ENCODE measurements at places on chromosomes 12 and 14.

GRCh38 chr14:75280831-75281653, 2.4 kb downstream of the FOS start:
- no peak for DNase-seq

DNA sequence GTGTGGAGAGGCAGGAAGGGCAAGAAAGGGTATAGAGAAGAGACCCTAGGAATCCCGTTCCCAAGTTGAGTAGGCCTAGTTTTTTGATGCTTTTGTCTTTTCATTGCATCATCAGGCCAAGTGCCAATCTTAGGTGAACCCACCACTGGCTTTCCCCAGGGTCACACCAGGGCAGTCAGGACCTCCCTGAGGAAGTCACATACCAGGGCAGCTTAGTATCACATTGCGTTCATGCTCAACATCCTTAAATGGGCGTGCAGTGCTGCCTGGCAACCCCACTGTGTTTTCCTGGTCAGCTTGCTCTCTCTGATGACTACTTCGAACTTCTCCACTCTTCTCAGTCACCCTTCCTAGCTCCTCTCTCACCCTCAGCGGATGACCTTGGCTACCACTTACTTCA, 9.0 kb downstream of the ASIC1 start:
- no peak for DNase-seq

DNA sequence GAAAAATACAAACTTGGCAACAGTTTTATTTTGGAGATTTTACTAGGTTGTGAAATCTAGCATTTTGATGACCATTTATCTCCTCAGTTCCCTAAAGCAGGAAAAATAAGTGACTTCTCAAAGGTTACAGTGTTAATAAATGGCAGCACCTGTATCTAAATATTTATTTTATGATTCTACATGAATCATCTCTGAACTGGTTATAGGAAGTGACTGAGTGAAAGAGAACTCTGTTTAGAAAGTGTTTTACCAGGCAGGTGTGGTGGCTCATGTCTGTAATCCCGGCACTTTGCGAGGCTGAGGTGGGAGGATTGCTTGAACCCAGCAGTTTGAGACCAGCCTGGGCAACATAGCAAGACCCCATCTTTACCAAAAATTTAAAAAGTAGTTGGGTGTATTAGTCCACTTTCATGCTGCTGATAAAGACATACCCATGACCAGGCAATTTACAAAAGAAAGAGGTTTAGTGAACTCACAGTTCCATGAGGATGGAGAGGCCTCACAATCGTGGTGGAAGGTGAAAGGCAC, 26.3 kb downstream of the MIPOL1 start:
- no peak for DNase-seq

GRCh38 chr12:108315486-108316105, 23.5 kb downstream of the CMKLR1 start:
- no peak for DNase-seq

DNA sequence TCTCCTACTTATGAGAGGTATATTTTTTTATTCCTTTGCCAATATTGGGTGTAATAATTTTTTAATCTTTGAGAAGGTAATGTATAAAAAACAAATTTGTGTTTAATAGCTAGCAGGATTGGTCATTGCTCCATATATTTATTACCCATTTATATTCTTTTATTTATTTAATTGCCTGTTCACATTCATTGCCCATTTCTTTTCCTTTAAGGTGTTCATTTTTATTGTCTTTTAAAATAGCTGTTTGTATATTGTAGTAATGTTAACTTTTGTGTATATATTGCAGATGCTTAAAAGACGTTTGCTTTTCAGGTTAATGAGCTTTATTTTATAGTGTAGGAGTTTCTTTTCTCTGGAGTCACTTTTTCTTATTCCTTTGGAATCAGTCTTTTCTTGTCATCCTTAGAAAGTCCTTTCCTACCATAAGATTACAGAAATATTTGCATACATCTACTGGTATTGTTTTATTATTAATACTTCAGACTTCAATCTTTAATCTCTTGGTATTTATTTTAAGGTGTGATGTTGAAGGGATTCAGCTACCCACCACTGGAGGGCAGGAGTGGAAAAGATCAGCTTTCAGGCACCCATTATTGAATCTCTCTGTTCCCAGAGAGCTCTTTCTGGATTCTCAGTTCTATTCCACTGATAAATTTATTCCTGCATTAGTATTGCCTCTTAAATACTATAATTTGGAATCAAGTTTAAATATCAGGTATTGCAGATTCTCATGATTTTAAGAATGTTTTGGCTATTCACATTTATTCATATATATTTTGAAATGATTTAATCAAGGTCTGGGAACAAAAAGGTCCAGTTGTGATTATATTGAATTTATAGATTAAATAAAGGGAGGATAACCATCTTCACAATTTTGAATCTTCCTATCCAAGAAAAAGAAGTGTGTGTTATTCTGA, 17.3 kb downstream of the PPM1A start:
- peak; percentile 66 for DNase-seq

GRCh38 chr14:46368275-46368674, 283.3 kb downstream of the RPL10L start:
- DNase-seq, result no peak

DNA sequence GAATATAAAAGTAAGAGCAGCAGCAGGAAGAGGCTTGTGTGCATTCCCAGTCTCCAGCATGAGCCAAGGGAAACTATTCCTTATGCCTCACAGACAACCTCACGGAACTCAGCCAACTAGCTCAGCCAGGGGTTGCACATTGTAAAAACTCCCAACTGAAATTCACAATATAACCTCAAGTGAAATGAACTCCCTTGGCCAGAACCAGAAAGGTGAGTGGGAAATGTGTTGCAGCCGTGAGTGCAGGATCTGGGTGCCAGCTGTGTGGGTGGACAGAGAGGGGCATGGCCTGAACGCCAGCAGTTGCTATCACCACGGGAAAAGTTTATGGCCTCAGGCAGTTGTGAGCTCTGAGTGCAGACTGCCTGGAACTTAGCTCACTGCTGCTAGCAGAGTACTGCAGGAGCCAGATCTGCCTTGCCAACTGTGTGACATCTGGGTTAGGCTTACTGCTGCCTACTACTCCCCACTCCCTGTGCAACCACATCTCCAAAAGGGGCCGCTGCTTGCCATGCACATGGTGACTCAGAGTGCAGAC, 2.3 kb upstream of the CLEC1A start:
- no peak for DNase-seq

DNA sequence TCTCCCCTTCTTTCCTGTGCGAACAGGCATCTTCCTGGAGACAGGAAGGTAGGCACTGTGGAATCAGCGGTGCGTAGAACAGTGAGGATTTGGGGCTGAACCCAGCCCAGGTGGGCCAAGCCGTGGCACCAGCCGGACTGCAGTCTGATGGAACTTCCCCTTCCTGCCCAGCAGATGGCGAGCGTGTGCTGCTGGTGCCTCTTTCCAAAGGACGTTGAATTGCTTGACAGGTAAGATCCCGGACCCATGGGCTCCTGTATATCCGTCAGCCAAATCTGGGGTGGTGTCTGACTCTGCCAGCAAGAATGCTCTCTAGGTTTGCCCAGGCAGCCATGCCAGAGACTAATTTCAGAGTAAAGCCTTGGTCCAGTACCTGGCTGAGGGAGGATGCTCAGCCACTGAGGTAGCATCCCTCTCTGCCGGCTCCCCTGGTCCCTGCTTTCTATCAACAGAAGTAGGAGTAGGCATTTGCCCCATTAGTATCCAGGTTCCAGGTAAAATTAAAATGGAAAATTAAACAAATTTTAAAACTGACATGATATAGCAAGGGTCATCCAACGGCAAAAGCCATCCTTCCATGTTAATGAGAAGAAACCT, 21.1 kb upstream of the KCNA5 start:
- DNase-seq, result peak; percentile 88

DNA sequence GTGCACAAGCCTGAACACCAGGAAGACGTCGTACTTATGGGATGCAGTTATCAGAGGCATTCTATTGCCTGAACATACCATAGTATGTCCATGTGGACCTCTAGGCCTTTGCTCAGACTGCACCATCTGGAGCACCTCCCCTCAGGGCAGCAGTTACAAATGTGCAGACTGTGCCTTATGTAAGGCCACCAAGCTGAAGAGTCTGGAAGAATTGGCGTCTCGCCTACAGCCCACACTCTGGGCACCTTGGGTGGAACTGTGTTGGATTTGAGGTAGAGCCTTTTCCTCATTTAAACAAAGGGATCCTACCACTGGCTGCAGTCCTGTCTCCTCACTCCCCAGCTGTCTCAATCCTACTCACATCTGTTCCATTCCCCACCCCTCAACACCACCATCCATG, 204.3 kb upstream of the FRMD6 start:
- DNase-seq, result no peak

GRCh38 chr14:70013271-70013873, 134.2 kb downstream of the SMOC1 start:
- DNase-seq, result peak; percentile 54

GRCh38 chr14:104431351-104431928, 148.1 kb upstream of the C14orf180 start:
- no peak for DNase-seq

- DNase-seq, result no peak
These were observed 129.2 kb upstream of the SLCO1B1 start for GRCh38 chr12:21001778-21002177.

DNA sequence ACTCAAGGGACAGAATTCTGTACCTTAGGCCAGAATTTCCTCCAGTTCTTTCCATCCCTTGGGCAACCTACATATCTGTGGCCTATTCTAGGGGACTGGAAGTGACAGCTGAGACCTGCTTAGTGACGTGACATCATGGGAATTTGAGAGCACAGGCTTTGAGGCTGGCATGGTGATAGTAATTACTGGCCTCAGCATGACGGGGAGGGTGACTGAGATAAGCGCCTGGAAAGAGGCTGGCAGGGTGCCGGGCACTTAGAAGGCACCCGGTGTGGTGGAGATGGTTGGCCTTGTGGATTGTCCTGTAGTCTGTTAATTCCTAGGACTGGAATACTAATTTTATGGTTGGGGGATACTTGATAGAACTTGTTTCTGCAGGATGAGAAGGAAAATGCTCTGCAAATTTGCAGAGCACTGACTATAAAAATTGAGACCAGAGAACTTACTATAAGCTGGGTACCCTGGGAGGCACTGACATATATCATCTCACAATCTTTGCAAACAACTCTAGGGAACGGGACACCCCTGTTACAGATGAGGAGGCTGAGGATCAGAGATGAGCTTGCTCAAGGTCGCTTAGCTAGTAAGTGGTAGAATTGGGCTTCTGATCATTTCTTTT, 42.2 kb upstream of the TBX3 start:
- DNase-seq, result no peak

DNA sequence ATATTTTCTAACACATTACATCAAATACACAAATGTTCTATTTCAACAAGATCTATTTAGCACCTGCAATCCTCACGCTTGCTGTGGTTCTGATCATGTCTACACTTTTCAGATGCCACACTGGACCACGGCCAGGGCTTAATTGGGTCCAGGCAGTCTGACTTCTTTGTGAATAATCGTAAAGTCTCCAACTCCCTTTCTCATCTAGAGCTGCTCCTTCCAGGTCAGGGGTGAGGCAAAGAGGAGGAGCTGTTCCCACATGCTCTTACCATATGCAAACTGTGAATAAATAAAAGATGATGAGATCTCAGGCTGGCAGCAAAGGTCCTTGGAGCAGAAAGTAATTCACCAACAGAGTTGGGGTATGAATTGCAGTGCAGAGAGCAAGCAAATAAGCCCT, 316.6 kb downstream of the GLT1D1 start:
- DNase-seq, result no peak

- DNase-seq, result no peak
These were observed 123.0 kb downstream of the SAMD4A start for GRCh38 chr14:54689928-54690327.

- no peak for DNase-seq
These were observed 197.2 kb downstream of the CHST11 start for GRCh38 chr12:104653730-104654664.

DNA sequence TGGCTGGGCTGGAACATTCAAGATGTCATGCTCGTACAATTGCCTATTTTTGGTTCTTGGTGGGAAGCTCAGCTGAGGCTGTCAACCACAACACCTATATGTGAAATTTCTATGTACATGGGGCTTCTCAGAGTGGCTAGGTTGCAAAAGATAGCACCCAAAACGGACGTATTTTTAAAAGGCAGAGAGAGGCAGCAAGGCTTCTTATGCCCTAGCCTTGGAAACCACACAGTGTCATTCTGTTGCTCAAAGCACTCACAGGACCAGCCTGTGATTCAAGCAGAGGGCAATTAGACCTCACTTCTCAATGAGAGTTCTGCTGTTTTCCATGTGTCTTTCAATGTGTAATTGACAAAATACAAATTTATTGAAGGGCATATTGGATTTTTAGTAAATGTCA, 134.0 kb downstream of the GXYLT1 start:
- DNase-seq, result no peak

DNA sequence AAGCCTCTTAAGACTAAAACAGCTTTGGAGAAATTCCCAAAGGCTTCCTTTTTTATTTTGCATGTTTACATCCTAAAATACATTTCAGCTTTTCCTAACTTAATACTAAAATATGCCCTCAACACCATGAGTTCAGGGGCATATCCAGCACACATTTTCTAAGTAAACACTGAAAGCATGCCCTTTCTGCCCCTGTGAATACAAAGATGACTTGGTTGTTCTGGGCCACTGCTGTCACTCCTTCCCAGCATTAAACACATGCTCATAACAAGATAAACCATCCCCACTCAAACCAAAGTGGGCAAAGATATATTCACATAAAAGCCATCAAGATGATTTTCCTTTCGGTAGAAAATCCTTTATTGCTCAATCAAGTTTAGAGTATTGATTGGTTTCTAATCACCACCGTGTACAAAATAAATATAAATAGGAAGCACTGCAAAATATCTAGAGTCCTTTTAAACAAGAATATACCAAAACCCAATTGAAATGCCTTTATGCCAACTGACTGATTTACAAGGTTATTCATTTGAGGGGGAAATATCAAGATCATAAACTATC, 1.9 kb downstream of the CCNB1IP1 start:
- DNase-seq, result no peak

GRCh38 chr12:103181366-103182152, 224.1 kb downstream of the ASCL1 start:
- DNase-seq, result no peak

DNA sequence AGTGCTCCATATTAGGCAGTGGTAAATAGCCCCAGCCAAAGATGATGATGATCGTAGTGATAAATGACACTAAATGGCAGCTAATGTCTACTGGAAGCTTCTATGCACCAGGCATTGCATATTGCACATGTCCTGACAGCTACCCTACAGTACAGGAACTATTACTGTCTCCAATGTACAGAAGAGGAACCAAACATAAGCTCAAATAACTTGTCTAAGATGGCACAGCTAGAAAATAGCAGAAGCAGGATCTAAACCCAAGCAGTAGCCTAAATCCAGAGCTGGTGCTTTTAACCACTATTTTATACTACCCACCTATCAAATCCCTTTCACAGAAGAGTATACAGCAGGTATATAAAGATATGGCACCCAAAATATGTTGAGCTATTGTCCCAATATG, 28.9 kb downstream of the ESR2 start:
- DNase-seq, result no peak

GRCh38 chr14:99602054-99602787, 1.8 kb downstream of the CCDC85C start:
- no peak for DNase-seq

- no peak for DNase-seq
These were observed 455.5 kb downstream of the RGS6 start for GRCh38 chr14:72387726-72388125.

- DNase-seq, result no peak
These were observed 182.2 kb downstream of the KITLG start for GRCh38 chr12:88398031-88398430.

GRCh38 chr14:72894623-72895378, 900 bp upstream of the DPF3 start:
- no peak for DNase-seq

All from urothelium cell line (cell line).